ENCODE measurements at places on chromosomes 13 and 19.

DNA sequence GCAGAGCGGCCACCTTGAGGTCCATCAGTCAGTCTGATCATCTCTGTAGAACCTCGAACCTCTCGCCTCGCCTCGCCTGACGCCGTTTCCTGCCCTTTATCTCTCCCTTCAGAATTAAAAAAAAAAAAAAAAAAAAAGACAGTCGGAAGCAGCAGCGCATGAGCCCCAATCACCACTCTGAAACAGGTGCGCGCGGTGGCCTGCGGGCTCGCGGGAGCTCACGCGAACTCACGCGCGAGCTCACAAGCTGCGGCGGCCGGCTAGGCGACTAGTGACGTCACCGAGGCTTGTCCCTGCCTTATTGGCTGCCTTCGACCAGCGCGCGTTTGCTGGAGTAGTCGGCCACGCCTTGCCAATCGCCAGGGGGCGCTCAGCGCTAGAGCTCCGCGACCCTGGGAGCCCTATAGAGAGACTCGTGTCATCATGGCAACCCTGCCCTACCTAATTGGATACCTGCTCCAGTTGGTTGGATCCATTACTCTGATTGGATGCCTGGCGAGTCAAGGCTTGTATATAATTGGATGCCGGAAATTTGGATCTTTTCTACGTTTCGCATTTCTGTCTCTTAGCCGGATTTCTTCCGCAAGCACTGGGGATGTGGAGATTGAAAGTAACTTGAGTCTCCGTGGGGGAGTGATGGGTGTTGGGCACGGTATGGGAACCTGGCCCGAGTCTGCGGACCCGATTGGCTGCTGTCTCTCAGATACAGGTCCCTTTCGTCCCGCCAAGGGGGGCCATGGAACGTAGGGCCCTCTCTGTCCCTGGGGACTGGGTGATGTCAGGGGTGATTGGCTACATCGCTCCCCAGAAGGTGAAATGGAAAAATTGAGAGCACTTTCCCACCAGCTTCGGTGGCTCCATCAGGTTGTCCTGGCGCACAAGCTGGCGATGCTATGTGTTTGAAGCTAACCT lies 31.6 kb downstream of the SYT3 start:
- DNase-seq, result peak; percentile 40

DNA sequence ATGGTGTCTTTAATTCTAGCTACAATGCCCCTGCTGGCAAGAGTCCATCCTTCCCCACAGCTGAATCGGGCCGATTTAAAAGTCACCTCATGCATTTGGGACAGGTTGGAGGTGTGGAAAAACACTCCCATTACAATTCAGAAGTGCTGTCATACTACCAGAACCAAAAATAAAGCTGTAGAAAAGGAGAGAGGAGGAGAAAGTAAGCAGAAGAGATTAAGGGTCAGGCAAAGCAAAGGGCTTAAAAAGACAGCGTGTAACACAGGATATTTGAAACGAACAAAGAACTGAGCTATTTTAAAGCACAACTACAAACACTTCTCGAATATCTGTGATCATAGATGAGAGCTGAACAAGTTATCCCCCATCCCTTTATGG lies 90.4 kb downstream of the FGF14 start:
- no peak for DNase-seq

DNA sequence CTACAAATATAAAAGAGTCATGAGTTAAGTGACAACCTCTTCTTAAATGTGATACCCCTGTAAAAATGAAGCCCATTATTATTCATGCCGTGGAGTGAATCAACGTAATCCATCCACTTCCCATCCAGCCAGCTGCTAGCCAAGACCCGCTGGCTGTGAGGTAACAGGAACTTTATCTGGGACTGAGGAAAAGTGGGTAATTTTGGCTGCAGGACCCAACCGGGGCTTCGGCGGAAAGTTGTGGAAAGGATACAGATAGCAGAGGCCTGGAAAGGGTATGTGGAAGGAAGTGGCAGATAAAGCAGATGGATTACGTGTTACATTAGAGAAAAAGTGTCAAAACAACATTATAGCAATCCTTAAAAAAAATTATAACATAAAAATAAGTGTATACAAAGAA lies 48.3 kb downstream of the SLC7A1 start:
- DNase-seq, result no peak

- DNase-seq, result no peak
Observed at GRCh38 chr19:49442354-49442753, 1.0 kb upstream of the SLC17A7 start.

DNA sequence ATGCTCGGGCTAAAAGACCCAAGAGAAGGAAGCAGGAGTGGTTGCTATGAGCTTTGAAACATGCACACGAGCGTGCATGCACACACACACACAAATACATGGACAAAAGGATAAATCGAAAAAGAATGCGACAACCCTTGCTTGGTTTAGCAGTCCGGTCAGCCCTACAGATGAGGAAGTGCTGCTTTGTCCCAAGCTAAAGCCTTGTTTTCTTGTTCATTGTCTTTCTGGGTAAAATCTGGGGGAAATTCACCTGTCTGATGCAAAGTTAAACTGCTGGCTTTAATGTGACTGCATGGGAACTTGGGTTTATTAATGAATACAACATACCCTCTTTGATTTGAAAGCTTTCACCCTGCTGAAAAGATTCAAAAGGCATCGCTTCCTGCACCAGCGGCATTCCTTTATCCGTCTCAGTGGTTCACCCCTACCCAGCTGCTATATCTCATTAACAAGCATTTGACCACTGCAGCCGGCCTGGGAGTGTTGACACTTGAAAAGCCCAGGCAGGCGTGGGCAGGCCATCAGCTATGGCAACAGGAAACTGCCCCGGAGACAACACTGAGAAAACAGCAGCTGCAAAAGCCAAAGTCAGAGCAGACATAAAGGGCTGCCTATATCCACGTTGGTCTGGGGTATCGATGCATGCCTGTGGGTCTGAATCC lies 301.7 kb downstream of the NDFIP2 start:
- no peak for DNase-seq

DNA sequence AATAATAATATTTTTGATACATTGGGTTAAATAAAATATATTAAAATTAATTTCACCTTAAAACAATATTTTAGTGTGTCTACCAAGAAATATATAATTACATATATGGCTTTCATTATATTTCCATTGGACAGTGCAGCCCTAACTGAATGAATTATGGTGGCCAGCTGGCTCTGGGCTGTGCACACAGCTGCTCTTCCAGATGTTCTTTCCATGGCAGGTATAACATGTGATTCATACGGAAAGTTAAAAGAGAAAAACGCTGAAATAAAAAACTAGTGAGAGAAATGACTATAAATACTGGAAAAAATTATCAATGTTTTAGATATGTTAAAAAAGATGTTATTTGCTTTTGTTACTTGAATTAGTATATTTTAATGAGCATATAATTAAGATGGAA lies 216.3 kb downstream of the RGCC start:
- no peak for DNase-seq

GRCh38 chr13:50598338-50598737 lies 245.2 kb downstream of the DLEU7 start:
- DNase-seq, result no peak

- no peak for DNase-seq
Observed at GRCh38 chr13:39515224-39515714, 87.7 kb downstream of the LHFPL6 start.

DNA sequence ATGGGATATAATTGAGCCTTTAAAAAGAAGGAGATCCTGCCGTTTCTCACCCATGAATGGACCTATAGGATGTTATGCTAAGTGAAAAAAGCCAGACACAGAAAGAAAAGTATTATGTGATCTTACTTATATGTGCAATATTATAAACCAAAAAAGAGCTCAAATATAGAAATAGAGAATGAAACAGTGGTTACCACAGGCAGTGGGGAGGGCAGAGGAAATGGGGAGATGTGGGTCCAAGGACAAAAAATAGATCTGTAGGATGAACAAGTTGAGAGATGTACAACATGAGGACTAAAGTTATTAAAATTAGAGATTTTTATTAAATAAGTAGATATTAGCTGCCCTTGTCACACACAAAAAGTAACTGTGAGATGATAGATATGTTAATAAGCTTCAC lies 29.1 kb downstream of the TDRD3 start:
- no peak for DNase-seq

- no peak for DNase-seq
Observed at GRCh38 chr13:92825938-92826596, 400.5 kb upstream of the GPC6 start.

DNA sequence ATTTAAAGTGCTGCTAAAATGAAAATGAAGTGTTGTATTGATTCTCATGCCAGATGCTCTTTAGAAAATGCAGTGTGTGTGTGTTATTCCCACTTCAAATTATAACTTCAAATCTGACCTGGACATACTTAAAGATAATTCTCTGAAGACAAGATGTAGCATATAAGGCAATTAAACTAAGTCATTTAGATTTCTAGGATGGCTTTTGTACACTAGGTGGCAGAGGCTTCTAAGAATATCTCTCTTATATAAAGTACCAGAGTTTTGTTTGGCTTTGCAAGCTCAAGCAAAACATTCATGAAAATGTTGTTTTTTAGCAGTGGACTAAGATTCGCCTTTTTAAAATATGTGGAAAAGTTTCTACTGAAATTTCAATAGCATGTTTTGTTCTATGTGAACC lies 407.2 kb downstream of the GPC5 start:
- no peak for DNase-seq

DNA sequence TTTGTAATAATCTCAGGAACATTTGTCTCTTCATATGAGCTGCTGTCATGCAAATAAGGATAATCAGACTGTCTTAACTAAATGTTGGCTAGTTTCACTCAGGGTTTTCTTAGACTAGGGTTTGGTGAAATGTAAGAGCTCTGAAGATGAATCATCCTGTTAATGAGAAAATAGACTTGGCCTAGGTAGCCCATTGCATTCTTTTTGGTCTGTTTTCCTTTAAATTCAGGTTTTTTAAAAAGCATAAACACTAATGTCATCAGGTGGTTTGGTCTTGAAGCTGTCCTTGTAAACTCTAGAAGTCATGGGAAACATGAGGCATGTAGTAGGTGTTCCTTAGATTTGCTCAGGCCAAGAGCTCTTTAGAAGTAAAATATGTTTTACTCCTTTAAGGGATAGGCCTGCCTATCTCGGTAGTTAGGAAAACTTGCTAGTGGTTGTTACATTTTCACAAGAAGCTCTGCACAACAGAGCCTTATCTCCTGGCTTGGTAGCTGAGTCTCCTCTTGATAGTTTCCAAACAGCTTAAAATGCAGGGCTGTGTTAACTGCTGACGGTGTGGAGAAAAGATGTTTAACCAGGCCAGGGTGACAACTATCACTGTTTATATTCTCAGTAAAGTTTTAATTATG lies 62.0 kb upstream of the C1QTNF9B start:
- DNase-seq, result no peak

GRCh38 chr19:55493052-55493644 lies 4.9 kb downstream of the SSC5D start:
- no peak for DNase-seq

- DNase-seq, result no peak
Observed at GRCh38 chr13:94478913-94479312, 569 bp downstream of the DCT start.

DNA sequence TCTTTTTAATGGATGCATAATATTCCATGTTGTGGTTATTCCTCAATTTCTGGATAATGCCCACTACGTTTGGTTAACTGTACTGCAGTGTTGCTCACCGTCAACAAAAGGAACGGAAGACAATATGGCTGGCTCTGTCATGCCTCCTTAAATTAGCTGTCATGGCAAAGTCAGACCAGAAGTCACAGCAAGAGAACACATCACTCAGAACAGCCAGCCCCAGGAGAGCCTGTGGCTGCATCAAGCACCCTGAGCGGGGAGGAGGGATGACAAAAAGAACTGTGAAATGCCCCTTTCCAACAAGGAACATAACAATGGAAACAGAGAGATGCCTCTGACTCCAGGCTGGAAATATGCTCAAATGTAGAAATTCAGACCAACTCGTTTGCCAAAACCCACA lies 366.0 kb upstream of the ZNF507 start:
- no peak for DNase-seq

Data from activated CD8-positive, alpha-beta memory T cell treated with anti-CD3 and anti-CD28 coated beads for 4 hours (primary cell).